Uterus (tissue), 4 donors: ENCODE measurements at places on chromosomes 12 and 14. TPM values are rescaled to one million over a fixed set of nuclear protein-coding genes. Genes with fewer than 3 reads are reported as not detected.

The NOXRED1 gene
- 0.76 TPM for total RNA-seq

The RHEBL1 gene
- not detected for total RNA-seq

The PROX2 gene
- total RNA-seq = not detected

The NINJ2 gene
- total RNA-seq = 5.4 TPM

The OTX2 gene
- total RNA-seq = not detected

The EEF1AKMT3 gene
- 15.5 TPM for total RNA-seq

The COCH gene
- 1.8 TPM for total RNA-seq

The SCNN1A gene
- 2.4 TPM for total RNA-seq

The NEMP1 gene
- total RNA-seq = 2.0 TPM

The ACVRL1 gene
- total RNA-seq = 146 TPM

The CCNB1IP1 gene
- 59.1 TPM for total RNA-seq

The SAMD15 gene
- under 0.01 TPM for total RNA-seq

DNA sequence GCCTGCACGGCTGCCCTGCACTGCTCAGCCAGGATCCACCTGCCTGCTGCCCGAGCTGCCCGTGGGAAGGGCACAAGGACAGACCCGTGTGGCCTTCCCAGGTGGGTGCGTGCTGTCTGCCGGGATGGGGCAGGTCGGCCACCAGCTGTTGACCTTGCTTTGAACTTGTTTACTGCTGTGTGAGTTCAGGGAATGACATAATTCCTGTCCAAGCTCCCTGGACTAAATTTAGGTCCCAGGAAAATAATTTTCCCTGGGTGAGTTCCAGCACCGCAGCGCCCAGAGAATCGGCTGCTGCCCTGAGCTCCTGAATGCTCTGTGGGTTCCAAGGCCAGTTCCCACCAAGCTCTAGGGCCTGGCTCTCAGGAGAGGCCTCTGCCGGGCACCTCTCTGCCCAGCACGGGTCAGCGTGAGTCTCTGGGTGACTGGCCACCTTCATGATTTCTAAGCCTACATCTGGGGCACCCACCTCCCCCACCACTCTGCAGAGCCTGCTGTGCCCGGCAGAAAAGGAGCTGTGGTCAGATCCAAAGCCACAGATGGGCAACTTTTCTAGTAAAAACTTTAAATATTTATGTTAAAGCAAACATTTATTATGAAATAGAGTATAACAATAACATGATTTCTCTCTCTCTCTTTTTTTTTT lies 27.2 kb upstream of the MLXIP start:
- H3K36me3 ChIP-seq = no peaks in the 10 kb centered on the region
- H3K27me3 ChIP-seq = no peaks in the 10 kb centered on the region
- peak overlapping the region; percentile 69 for H3K27ac ChIP-seq
- no peaks in the 10 kb centered on the region for H3K4me1 ChIP-seq
- no peak overlapping the region for H3K4me3 ChIP-seq

- H3K36me3 ChIP-seq = no peaks in the 10 kb centered on the region
- H3K4me1 ChIP-seq = no peaks in the 10 kb centered on the region
- H3K27me3 ChIP-seq = no peaks in the 10 kb centered on the region
- no peak overlapping the region for H3K4me3 ChIP-seq
- no peak overlapping the region for H3K27ac ChIP-seq
- no peak for DNase-seq
Observed at GRCh38 chr14:90674716-90675115, 141.5 kb downstream of the TTC7B start.

DNA sequence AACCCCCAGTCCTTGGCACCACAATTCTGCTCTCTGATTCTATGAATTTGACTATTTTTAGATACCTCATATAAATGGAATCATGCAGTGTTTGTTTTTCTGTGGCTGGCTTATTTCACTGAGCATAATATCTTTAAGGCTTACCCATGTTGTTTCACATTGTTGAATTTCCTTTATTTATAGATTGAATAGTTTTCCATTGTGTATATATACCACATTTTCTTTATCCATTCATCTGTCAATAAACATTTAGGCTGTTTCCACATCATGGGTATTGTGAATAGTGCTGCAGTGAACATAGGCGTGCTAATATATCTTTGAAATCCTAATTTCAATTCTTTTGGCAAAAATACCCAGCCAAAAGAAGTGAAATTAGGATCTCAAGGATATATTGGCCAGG lies 126.7 kb upstream of the SLC38A2 start:
- H3K27me3 ChIP-seq = no peaks in the 10 kb centered on the region
- DNase-seq = no peak
- no peaks in the 10 kb centered on the region for H3K4me1 ChIP-seq
- no peak overlapping the region for H3K4me3 ChIP-seq
- no peaks in the 10 kb centered on the region for H3K36me3 ChIP-seq

DNA sequence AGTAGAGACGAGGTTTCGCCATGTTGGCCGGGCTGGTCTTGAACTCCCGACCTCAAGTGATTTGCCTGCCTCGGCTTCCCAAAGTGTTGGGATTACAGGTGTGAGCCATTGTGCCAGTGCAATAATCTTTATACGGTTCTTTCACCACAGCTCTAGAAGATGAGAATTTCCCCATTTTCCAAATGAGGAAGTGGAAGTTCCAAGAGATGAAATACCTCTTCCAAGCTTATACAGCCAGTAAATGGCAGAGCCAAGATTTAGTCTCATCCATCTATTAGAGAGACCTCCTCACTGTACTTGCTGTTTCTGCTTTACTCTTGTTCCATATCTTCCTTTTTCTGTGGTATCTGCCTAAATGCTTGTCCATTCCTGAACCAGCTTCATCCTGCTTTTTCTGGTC lies 3.1 kb upstream of the LMNTD1 start:
- DNase-seq = no peak
- no peaks in the 10 kb centered on the region for H3K4me1 ChIP-seq
- H3K27me3 ChIP-seq = no peaks in the 10 kb centered on the region
- no peak overlapping the region for H3K27ac ChIP-seq
- H3K36me3 ChIP-seq = no peaks in the 10 kb centered on the region

DNA sequence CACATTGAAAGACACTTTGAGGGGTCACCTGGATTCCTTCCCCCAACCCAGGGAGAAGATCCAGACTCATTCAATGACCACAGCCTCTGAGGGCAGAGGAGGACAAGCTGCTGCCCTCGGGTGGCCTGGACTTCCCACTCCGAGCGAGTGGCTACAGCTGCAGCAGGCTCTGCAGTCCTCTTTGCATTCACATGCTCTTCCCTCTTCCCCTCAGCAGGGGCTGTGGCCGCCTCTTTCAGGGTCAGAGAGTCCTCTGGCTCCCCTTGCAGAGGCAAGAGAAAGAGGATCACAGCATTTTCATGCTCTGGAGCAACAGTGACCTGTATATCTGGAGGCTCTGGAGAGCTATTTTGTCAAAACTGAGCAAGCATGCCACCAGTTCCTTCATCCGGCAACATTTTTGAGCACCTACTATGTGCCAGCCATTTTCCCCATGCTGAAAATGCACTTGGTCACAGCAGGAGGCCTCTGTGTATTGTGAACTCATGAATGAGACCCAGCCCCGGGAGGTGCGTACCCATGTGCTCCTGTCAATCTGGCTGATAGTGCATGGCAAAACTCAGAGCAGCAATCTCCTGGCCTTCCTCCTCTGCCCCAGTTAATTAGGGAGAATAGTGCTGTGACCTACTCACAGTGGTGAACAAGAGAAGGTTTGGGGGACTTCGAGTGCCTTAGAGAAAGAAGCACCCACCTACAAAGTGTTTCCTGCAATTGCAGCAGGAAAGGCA lies 42.9 kb upstream of the KCNA5 start:
- H3K4me1 ChIP-seq = no peaks in the 10 kb centered on the region
- no peak for DNase-seq
- no peak overlapping the region for H3K4me3 ChIP-seq
- H3K36me3 ChIP-seq = no peaks in the 10 kb centered on the region

- H3K4me3 ChIP-seq = no peak within 1 kb of the TSS
- no peaks in the 10 kb centered on the region for H3K27me3 ChIP-seq
- H3K27ac ChIP-seq = peak within 1 kb of the TSS; percentile 94
- H3K36me3 ChIP-seq = no peaks in the 10 kb centered on the region
- DNase-seq = peak; percentile 88
Observed at GRCh38 chr12:121858662-121859572, at the start of gene HPD. HPD (minus strand) TSS chr12:121858859; CDS start chr12:121858823, 36 bp downstream.

GRCh38 chr14:47102472-47102871 lies 450.9 kb upstream of the RPL10L start:
- no peaks in the 10 kb centered on the region for H3K27me3 ChIP-seq
- no peak for DNase-seq
- no peak overlapping the region for H3K4me3 ChIP-seq

- no peaks in the 10 kb centered on the region for H3K36me3 ChIP-seq
- H3K4me3 ChIP-seq = no peak overlapping the region
- H3K4me1 ChIP-seq = no peaks in the 10 kb centered on the region
- no peak for DNase-seq
Observed at GRCh38 chr14:51818748-51819380, 41.5 kb upstream of the GNG2 start.

GRCh38 chr12:119117936-119118335 lies 60.8 kb upstream of the HSPB8 start:
- no peaks in the 10 kb centered on the region for H3K4me1 ChIP-seq
- no peak overlapping the region for H3K27ac ChIP-seq

- no peak for DNase-seq
- H3K27me3 ChIP-seq = no peaks in the 10 kb centered on the region
- no peaks in the 10 kb centered on the region for H3K4me1 ChIP-seq
- H3K36me3 ChIP-seq = no peaks in the 10 kb centered on the region
Observed at GRCh38 chr12:82474798-82475184, 116.5 kb downstream of the METTL25 start.

GRCh38 chr12:16763901-16764300 lies 157.9 kb upstream of the LMO3 start:
- no peak overlapping the region for H3K4me3 ChIP-seq
- no peak for DNase-seq

GRCh38 chr12:62251609-62251958 lies 8.6 kb upstream of the USP15 start:
- H3K27ac ChIP-seq = no peak overlapping the region
- no peak overlapping the region for H3K4me3 ChIP-seq
- H3K36me3 ChIP-seq = no peaks in the 10 kb centered on the region
- DNase-seq = no peak
- H3K4me1 ChIP-seq = no peaks in the 10 kb centered on the region
- no peaks in the 10 kb centered on the region for H3K27me3 ChIP-seq

DNA sequence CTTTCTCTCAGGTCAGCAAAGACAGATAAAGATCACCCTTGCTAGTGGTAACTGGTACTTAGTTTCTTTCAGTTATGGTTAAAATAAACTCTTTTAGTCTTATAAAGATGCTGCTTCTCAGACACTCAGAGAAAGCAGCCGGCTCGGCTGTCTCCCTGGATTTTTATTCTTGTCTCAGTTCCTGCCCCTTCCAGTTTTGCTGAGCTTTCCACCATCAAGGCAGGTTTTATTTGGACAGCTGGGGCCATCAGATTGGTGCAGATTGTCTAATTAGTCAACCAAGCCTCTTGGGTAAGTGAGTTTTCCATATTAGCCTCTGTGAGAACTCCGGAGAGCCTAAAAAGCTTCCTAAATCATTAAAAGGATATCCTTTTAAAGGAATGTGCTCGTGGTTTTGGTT lies 130.8 kb upstream of the BMP4 start:
- no peaks in the 10 kb centered on the region for H3K27me3 ChIP-seq
- H3K27ac ChIP-seq = no peak overlapping the region
- no peaks in the 10 kb centered on the region for H3K36me3 ChIP-seq
- no peak for DNase-seq

DNA sequence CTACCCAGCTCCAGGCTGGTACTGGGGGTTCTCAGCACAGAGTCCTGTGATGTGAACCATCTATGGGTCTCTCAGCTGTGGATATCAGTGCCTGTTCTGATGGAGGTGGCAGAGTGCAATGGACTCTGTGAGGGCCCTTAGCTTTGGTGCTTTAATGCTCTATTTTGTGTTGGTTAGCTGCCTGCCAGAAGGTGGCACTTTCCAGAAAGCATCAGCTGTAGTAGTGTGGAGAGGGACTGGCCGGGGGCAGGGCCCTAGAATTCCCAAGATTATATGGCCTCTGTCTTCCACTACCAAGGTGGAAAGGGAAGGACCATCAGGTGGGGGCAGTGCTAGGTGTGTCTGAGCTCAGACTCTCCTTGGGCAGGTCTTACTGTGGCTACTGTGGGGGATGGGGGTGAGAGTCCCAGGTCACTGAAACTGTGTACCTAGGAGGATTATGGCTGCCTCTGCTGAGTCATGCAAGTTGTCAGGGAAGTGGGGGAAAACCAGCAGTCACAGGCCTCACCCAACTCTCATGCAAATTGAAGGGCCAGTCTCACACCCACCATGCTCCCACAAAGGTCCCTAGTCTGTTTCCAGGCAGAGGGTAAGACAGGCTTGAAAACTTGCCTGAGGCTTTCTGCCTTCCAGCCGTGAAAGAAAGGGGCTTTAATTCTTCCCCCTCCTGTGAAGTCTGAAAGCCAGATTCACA lies 878.1 kb downstream of the C12orf50 start:
- no peak for DNase-seq
- no peak overlapping the region for H3K4me3 ChIP-seq
- no peaks in the 10 kb centered on the region for H3K36me3 ChIP-seq
- H3K27me3 ChIP-seq = no peaks in the 10 kb centered on the region

DNA sequence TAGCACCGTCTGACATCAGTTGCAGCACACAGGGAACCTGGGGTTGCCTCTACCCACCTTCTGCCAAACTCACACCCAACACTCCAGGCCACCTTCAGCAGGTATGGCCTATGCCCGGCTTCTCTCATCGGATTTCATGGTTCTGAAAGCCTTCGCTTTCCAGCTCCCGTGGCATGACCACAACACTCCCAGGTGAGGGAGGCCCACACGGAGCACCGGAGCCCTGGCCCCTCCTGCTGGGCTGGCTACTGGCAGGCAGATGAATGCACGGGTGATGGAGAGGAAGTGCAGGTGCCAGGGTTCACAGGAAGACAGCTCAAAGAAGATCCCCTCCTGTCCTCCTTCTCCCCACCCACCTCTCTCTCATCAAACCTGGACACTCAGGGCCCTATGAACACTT lies 37.2 kb downstream of the CACNA2D4 start:
- no peaks in the 10 kb centered on the region for H3K36me3 ChIP-seq
- H3K4me3 ChIP-seq = no peak overlapping the region
- no peaks in the 10 kb centered on the region for H3K4me1 ChIP-seq
- H3K27me3 ChIP-seq = no peaks in the 10 kb centered on the region

- H3K4me3 ChIP-seq = no peak overlapping the region
- no peak for DNase-seq
- no peak overlapping the region for H3K27ac ChIP-seq
- H3K36me3 ChIP-seq = no peaks in the 10 kb centered on the region
Observed at GRCh38 chr14:98758440-98758839, 513.6 kb downstream of the BCL11B start.

GRCh38 chr14:41295734-41296133 lies 310.9 kb upstream of the LRFN5 start:
- no peak for DNase-seq
- no peak overlapping the region for H3K27ac ChIP-seq
- H3K36me3 ChIP-seq = no peaks in the 10 kb centered on the region
- no peaks in the 10 kb centered on the region for H3K4me1 ChIP-seq
- no peaks in the 10 kb centered on the region for H3K27me3 ChIP-seq

GRCh38 chr12:108638141-108638827 lies 4.6 kb upstream of the SELPLG start:
- H3K4me1 ChIP-seq = peaks cover 5% of the 10 kb centered on the region
- peak; percentile 57 for DNase-seq
- H3K27me3 ChIP-seq = no peaks in the 10 kb centered on the region
- H3K4me3 ChIP-seq = no peak overlapping the region
- no peaks in the 10 kb centered on the region for H3K36me3 ChIP-seq
